ENCODE measurements at places on chromosomes 5 and 9.

- DNase-seq: no peak
Measured at GRCh38 chr9:33131790-33132772, 35.1 kb downstream of the B4GALT1 start.

DNA sequence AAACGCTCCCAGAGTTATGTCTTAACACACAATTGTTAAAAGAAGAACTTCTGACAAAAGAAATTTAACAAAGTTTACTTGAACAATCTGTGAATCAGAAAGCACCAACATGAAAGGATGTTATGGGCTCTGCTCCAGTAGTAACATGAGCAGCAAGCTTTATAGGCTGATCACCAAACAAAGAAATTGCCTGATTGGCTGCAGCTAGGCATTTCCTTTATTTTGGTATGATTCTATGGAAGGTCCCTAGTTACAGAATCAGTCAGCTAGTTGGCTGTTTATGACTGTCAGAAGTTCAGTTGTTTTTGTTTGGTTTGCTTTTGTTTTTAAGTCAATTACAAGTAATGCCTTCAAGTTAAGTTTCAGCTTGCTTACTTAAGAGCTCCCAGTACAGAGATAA is 102.4 kb upstream of the SMC2 start:
- DNase-seq: no peak

GRCh38 chr5:113451797-113452196 is 17.0 kb upstream of the TSSK1B start:
- DNase-seq: no peak

GRCh38 chr5:95922798-95923197 is 38.9 kb downstream of the ELL2 start:
- DNase-seq: no peak
